Suppressor macrophage (primary cell): ENCODE measurements at places on chromosomes 16 and 17.
A peak's percentile ranks its signal among the peaks of the same experiment; 100 is the strongest.

GRCh38 chr16:2086812-2087747 lies 39.3 kb downstream of the TSC2 start:
- no peak for DNase-seq

DNA sequence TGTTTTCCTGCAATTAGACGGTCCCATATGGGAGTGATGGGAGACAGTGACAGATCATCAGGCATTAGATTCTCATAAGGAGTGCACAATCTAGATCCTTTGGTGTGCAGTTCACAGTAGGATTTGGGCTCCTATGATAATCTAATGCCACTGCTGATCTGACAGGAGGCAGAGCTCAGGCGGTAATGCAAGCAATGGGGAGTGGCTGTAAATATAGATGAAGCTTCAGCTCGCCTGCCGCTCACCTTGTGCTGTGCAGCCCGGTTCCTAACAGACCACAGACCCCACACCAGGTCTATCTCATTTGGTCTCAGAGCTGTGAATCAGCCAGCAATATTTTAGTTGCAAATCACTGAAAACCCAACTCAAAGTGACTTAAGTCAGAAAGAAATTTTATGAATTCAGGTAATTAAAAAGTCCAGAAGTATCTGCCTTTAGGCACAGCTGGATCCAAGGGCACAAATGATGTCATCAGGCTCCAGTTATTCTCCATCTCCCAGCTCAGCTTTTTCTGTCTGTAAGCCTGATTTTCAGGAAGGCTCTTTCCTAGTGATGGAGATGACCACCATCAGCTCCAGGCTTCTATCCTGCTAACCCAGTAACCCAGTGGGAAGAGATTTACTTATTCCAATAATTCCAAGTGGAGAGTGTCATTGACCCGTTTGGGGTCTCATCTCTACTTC lies 3.3 kb downstream of the CHP2 start:
- DNase-seq, result no peak

DNA sequence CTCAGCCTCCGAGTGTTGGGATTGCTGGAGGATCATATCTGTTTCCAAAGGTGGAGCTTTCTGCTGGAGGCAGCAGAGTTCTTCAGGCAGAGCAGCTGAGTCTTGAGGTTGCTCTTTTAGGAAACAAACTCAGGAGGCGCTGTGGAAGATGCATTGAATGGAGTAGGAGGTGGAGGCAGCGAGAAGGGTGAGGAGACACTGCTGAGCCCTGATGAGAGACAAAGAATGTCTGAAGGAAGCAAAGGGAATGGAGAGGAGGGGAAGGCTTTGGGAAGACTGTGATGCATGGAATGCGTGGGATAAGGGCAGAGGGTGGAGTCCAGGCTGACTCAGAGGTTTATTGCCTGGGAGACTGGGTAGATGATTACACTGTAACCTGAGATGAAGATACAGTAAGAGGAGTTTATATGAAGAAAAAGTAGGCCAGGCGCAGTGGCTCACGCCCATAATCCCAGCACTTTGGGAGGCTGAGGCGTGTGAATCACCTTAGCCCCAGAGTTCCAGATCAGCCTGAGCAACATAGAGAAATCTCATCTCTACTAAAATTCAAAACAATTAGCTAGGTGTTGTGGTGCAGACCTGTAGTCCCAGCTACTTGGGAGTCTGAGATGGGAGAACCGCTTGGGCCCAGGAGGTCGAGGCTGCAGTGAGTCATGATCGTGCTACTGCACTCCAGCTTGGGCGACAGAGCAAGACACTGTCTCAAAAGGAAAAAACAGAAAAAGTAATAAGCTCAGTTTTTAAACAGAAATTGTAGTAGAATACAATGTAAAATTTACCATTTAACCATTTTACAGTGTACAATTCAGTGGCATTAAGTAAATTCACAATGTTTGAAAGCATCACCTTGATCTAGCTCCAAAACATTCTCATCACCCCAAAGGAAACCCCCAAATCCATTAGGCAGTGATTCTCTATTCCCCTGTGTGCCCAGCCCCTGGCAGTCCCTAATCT lies 17.8 kb upstream of the TMEM219 start:
- no peak for DNase-seq

GRCh38 chr16:50696575-50697420 lies 3.4 kb downstream of the NOD2 start:
- peak; percentile 94 for DNase-seq

DNA sequence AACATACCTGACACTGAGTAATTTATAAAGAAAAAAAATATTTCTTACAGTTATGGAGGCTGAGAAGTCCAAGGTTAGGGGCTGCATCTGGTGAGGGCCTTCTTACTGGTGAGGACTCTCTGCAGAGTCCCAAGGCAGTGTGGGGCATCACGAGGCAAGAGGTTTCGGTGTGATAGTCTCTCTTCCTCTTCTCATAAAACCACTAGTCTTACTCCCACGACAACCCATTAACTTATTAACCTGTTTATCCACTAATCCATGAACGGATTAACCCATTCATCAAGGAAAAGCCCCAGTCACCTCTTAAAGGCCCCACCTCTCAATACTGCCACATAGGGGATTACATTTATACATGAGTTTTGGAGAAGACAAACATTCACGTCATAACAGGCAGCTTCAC lies 20.1 kb downstream of the CIITA start:
- DNase-seq, result peak; percentile 64

DNA sequence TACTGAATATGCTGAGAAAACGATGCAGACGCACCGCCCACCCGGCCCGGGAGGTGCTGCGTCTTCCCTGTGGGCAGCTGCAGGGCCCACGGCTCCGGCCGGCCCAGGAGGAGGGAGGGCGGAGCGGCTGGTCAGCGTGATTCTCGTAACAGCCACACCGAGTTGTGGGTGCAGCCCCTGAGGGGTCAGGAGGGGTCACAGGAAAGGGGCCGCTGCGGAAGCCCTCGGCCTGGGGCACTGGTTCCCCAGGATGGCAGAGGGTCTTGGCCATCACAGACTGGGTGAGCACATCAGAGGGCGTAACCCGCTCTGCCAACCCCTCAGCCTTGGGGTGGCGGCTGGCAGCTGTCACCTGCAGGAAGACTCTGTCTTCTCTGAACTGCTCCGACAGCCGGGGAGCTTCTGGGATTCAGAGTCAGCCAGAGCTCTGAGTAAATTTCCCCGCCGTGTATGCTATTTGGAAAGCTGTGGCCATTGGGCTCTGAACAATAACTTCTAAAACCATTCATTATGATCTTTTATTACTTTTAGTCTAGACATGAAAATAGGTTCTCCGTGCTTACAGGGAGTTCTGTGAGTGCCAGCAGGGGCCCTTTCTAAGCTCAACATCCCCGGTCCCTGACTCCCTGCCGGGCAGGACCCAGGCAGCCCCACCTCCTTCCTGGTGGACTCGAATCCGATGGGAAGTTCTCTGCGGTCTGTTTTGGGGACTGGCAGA lies 87.4 kb upstream of the CHMP6 start:
- no peak for DNase-seq

- DNase-seq, result no peak
Observed at GRCh38 chr16:76210157-76210556, 67.0 kb upstream of the CNTNAP4 start.

DNA sequence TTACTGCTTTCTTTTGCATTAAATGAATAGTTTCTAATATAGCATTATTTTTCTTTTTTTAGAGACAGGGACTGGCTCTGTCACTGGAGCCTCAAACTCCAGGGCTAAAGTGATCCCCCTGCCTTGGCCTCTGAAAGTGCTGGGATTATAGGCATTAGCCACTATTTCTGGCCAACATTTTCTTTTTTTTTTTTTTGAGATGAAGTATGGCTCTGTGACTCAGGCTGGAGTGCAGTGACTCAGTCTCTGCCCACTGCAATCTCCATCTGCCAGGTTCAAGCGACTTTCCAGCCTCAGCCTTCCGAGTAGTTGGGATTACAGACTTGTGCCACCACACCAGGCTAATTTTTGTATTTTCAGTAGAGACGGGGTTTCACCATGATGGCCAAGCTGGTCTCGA lies 2.0 kb upstream of the DUXB start:
- no peak for DNase-seq

DNA sequence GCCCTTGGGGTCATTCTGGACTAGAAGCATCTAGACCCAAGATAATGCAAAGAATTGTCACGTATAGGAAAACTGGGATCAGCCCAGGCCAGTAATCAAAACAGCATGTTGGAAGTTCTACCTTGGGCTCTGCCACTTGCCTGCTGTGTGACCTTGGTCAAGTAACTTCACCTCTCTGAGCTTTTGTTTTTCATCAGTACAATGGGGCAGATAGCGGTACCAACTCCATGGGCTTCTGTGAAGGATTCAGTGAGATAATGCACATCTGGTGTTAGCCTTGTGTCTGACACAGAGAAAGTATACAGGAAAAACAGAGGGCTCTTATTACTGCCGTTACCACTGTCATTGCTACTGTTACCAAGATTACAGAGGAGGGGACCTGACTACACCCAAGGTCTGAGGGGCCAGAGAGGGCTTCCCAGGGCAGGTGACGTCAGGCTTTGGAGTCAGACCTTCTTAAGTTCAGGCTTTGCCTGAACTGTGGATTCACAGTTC lies 24.6 kb downstream of the CMIP start:
- DNase-seq, result no peak

- DNase-seq, result no peak
Observed at GRCh38 chr16:63789603-63790002, 1332.3 kb downstream of the CDH11 start.

DNA sequence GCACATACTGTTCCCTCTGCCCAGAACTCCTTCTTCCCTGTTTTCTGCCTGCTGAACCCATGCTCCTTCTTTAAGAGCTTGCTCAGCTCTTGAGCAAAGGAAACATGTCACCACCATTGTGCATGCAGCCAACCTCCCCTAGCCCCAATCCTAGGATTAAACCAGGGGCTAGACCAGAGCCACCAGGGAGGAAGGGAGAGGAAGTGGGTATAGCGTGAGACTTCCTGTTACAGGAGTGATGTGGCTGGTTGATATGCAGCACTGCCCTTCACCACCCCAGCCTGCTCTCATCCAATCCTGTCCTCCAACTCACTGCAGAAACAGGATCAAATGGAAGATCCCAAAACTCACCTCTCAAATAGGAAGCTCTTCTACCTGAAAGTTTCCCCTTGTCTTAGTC lies 67.1 kb upstream of the CDH5 start:
- DNase-seq, result no peak

- no peak for DNase-seq
Observed at GRCh38 chr16:87939562-87940423, 3.5 kb upstream of the CA5A start.

DNA sequence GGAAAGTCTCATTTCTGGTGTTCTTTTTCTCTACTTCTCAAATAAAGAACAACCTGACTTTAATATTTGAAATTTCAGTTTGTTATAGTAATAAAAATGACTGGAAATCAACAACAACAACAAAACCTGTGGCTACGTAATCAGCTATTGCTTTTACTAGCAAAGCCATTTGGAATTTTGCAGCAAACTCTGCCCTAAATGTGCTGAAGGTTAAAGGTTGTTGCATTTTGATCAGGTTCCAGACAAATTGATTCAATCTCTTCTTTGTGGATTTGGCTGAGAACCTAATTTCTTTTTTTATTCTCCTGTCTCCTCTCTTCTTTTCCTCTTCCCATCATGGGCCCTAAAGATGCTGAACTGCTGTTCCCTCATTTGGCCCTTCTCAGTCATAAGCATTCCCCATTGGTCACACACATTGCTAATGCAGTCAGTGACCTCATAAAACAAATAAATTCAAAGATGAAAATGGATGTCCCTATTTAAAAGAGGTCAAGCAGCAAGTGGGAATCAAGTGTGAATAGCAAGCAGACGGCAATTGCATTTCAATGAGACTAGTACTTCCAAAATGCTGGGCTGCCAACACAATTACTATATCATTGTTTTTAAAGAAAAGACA lies 795.1 kb upstream of the CDH8 start:
- DNase-seq, result no peak

DNA sequence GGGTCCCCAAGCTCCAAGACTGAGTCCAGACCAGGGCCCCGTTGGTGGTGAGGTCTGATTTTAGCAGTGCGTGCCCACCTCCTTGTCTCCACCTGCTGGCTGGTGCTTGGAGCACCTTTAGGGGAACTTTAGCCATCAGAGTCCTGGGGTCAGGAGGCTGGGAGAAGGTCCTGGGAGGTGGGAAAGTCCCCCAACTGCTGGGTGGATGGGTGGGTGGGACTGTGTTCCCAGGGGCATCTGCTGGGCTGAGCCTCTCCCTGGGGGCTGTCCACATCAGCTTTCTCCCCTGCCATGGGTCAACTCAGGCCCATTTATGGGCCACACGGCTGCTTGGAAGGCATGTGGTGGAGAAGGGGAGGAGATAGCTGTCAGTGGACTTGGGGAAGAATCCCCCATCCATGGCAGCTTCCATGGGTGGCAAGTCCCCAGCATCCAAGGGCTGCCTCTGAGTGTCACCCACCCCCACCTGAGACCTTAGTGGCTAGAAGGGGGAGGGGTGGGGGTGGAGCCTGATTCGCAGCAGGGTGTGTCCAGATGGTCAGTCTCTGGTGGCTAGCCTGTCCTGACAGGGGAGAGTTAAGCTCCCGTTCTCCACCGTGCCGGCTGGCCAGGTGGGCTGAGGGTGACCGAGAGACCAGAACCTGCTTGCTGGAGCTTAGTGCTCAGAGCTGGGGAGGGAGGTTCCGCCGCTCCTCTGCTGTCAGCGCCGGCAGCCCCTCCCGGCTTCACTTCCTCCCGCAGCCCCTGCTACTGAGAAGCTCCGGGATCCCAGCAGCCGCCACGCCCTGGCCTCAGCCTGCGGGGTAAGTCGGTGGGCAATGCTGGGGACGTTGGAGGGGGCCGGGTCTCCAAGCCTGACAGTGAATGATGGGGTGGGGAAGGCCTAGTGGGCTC lies at the start of gene TRPV2:
TRPV2 (plus strand) TSS at position 541 of the 894 bp plus-strand sequence. CDS start 2,098 bp downstream, outside the sequence.
- peak; percentile 76 for DNase-seq
